Umbilical cord (tissue), 2 donors: ENCODE measurements at places on chromosomes 16 and 17. TPM values are rescaled to one million over a fixed set of nuclear protein-coding genes. Genes with fewer than 3 reads are reported as not detected.

The COX10 gene
- 12.3 TPM for total RNA-seq

The KRT33B gene
- total RNA-seq = not detected

The DPEP1 gene
- total RNA-seq = 5.5 TPM

The C17orf107 gene
- 11.3 TPM for total RNA-seq

DNA sequence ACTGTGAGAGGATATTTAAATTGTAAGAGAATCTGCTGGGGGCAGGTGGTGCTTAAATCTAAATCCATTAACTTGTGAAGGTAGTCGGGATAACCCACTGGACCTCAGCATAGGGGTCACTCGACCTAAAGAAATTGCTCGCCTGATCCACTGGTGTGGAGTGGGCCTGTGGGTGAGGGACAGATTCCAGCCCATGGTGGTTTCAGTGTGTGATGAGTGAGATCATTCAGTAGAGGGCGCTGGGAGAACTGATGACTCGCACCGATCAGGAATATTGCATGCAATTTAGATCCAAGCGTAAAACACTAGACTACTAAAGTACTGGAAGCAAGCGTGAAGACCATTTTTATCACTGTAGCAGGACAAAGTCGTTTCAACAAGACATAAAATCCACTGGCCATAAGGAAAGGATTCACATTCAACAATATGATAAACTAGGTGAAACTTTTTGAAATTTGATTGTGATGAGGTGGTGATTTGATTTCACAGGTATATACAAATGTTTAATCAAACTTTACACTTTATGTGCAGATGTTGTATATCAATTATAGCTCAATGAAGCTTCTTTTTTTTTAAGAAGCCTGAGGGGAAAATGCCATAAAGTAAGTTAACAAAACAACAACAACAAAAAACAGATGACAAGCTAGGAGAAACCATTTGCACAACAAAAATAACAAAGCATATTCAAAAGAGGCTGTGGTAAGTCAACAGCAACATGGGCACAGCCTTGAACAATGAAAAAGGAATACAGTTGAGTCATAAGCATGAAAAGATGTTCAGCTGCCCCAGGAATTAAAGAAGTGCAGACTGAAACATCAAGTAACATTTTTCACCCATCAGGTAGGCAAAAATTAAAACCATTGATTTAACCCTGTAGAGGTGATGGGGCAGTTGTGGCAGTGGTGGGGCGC lies 7.5 kb upstream of the TMEM170A start:
- DNase-seq = peak; percentile 68

DNA sequence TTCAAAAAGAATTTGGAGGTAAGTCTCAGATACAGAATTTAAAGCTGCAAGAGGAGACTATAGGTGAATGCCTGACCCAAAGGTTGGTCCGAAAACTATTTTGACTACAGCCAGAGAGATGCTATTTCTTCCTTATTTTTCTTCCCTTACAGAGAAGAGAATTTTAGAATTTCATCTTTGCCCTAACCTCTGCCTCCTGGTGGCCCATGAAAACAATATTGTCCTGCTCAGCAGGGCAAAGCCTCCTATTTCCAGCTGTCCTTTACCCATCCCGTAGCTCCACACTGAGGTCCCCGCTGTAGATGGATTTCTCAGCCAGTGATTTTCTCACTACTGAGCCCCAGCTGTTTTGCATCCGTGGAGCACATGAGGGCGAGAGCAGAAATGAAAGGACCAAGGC lies 24.6 kb downstream of the HOXB1 start:
- no peak for DNase-seq
